NCI-H526 treated with DMSO at 0.1 percent for 48 hours (cell line): ENCODE measurements at places on chromosomes 1 and 21.

DNA sequence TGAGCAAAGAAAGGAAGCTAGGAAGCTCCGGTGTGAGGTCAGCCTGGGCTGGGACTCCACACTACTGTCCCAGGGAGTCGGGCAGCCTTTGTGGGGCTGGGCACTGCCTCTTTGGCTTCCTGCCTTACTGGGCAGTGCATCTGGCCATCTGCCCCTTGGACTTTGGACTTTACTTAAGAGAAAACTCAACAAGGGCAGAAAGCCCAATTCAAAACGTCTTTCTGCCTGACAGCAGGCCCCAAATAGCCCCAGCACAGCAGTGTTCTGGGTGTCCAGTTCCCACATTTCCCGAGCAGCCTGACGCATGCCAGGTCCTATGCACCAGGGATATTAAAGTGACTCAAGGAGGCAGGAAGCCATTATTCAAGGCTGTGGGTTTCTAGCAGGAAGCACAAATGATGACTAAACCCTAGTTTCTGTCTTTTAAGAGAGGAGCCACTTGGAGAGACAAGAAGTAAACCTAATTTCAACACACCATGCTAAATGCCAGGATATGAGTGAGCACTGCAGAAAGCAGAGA, 37.9 kb upstream of the EDEM3 start:
- no peak for DNase-seq

GRCh38 chr1:239817801-239818200, 273.9 kb upstream of the FMN2 start:
- no peak for DNase-seq

GRCh38 chr1:37477946-37478345, 3.6 kb downstream of the ZC3H12A start:
- no peak for DNase-seq

DNA sequence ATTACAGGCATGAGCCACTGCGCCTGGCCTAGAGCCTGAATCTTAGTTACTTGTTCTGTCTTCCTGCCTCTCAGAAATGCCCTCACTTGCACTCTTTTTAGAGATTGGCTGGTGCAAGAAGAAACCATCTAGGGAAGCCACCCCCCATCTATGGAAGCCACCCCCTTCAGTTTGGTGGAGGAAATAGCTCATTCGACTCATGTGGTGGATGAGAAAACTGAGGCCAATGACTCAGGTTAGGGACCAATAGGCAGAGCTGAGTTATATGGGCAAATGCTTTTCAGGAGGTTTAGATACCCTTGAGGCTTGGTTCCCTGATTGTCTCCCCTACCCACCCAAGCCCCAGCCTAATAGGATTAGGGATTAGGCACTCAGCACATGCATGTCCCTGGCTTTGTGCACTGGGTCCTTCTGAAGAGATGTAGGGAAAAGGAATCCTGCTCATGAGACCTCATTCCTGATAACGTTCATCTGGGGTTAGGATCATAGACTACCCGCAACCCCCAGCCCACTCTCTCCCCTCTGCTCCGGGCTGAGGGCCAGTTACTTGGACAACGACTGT, 77.1 kb downstream of the PAX7 start:
- DNase-seq: no peak

GRCh38 chr1:27433706-27434105, 41.3 kb downstream of the GPR3 start:
- no peak for DNase-seq

DNA sequence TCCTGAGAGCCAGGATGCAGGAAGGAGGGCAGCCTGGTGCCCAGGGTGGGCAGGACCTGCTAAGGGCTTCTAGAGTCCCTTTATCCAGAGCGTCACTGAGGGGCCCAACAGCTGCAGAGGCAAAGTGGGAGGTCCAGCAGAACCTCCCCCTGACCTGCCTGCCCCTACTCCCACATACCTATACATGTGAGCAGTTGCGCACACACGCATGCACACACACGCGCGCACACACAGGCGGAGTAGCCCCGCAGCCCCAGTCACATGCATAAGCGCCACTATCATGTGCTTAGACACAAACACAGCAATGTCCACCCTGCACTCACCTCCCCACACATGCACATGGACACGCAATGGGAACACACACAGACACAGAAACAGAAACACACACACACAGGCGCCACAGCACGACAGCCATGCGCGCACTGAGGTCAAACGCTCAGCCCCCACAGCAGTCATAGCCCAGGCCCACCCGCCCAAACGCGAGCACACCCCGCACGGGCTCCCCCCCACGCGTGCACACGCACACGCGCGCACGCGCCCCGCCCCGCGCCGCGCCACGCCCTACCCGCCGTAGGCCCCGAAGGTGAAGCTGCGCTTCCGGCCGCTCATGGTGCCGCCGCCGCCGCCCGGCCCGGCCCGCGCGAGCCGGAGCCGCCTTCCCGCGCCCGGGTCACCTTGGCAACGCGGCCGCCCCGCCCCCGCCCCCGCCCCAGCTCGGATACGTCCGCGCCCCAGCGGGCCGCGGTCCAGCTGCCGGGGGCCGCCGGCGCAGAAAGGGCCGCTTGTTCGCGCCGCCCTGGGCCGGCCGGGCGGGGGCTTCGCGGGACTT, 17.7 kb downstream of the RAP1GAP start:
- DNase-seq: no peak

- no peak for DNase-seq
Observed at GRCh38 chr1:205579711-205580110, 52.1 kb downstream of the ELK4 start.

DNA sequence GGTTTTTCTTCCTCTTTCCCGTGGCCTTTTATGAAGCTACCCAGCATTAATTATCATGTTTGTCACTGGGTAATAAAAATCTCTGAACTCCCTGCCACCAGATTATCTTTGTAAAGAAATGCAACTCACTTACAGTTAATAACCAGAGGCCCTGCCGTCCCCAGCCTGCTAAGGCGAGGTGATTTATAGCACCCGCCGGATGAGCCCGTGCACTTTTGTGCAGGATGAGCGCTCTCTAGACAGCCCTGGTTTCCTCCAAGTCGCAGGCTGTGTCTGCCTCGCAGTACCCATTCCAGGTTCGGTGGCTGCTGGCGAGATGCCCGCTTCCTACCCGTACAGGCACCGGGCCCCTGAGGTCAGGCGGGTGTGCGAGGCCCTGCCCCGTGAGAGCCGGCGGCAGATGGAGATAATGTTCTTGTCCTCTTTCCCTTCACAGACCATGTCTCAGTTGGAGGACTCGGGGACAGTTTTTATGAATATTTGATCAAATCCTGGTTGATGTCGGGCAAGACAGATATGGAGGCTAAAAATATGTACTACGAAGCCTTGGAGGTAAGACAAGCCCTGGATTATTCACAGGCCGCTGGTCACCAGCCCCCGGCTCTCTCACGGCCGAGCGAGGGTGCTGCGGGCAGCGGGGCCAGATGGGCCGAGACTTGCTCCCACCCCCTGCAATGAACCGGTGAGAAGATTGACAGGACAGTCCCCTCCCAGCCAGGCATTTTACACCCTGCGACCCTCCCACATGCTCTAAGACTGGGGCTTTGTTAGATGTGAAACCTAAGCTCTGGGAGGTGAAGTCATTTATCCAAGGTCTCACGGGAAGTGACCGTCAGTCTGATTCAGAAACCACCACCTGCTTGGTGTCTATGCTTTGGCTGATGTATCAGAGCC, 28.5 kb upstream of the SELENON start:
- DNase-seq: peak; percentile 12

- DNase-seq: no peak
Observed at GRCh38 chr1:216702170-216702569, 21.1 kb downstream of the ESRRG start.

DNA sequence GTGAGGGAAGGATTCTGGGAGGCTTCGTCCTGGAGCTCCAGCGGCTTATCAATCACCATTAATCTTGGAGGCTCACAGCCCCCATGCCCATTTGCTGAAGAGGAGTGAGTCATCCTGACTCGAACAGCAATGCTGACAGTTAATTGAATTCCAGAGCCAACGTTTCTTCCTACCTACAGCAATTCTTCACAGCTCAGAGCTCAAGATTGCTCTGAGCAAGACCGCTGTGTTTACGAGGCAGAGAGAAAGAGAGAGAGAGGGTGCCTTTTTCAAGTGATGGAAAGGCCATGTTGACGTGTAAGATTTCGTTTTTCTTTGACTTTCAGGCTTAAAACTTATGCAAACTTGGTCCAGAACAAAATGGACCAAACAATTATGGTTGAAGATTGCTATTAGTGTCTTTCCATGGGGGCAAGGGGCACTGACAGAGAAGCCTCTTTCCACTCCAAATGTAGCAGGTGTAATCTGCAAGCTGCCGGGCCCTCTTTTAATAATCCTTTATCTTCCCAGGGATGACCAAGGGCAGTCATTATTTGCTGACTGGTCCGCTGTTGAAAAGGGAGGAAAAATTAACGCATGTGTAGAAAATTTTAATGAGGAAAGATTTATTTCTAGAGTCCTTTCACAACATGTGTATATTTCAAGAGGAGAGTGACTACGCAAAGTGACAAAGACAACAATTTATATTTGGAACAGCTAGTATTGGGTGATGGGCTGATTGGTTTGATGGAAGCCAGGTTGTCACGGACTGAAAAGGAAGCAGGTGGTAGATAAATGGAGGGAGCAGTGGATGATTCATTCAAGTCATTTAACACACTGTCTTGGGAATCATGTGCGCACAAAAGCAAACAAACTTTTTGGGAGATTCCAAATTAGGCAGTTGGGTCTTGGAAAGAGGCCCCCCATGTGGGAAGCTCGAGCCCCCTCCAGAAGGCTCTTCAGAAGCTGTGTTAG, 136.1 kb upstream of the IRF2BP2 start:
- DNase-seq: no peak

DNA sequence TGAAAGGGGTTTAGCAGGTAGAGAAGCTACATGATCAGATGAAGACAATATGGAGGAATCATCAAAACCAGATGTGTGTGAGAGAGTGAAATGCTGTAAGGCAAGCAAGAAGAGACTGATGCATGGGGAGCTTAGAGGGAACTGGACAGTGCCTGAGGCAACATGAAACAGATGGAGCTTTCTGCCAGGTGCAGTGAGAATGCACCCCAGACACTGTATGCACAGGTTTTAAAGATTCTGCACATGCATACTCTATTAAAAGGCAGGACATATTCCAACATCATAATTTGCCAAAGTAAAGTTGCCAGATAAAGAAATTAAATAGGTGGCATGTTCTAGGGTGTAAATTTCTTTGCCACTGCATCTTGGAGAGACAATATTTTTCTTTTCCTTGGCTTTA, 200.1 kb downstream of the AMY1C start:
- no peak for DNase-seq
